Omental fat pad (tissue), 4 donors: ENCODE measurements at places on chromosomes 3 and 15. TPM values are rescaled to one million over a fixed set of nuclear protein-coding genes. Genes with fewer than 3 reads are reported as not detected.

Gene ESYT3
- total RNA-seq: 1.5 TPM

Gene ZNF717
- 5.8 TPM for total RNA-seq

Gene MEX3B
- total RNA-seq: 0.94 TPM

Gene PPP1R14D
- not detected for total RNA-seq

Gene WDR93
- not detected for total RNA-seq

Gene CCR3
- total RNA-seq: not detected

DNA sequence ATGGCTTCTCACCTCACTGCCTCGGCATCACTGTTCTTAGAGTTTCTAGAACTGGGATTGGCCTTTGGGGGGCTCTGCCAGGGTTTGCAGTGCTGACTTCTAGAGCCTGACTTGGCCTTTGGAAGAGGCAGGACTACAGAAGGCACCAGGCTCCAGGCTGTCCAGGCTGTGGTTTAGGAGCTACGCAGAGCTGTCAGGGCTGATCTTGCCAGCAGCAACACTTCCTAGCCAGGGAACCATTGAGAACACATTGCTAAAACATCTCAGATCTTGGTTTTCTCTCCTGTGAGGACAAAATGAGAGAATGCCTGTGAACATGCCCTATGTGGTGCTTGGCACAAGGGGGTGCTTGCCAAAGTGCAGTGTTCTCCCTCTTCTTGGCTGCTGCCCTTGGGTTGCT lies 34.6 kb upstream of the APEH start:
- no peak for DNase-seq

- no peak for DNase-seq
Measured at GRCh38 chr3:151289445-151289844, 11.1 kb upstream of the P2RY14 start.

DNA sequence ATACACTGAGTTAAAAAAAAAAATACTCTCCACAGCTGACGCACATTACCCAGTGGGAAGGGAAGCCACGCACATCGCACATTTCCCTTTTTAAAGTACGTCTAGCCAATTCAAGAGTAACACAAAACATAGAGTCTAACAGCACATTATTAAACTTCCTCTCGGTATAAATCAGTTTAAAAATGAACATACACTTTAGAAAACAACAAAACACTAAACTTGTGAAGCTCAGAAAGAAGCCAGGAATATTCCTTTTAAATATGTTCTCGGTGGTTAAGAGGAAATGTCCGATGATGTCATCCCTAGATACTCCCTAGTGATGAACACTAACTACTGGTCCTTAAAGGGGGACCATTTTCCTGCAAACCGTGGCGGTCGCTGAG lies 721 bp downstream of the MYEF2 start:
- DNase-seq: no peak

DNA sequence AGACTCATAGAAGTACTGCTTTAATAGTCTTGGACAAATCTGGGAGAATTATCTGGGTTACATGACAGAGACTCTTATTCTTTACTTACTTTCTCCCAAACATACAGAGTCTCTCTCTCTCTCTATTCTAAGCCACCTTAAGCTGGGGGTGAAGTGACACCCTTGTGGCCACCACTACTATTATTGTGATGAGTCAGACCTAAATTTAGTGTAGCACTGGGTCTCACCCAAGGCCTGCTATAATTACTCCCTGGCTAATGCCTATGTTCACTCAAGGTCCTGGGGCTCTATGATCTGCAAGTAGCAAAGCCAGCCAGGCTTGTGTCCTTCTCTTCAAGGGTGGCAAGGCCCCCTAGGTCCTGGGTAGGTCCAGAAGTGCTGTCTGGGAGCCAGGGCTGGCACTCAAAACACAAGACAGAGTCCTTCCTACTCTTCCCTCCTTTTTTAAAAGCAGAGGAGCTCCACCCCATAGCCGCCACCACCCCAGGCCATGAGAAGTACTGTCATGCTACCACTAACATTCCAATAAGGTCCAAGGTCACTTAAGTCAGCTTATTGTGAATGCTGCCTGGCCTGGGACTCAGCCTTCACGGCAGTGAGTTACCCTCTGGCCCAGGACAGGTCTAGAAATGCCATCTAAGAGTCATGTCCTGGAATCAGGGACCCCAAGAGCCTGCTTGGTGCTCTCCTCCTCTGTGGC lies 183.6 kb downstream of the POLQ start:
- DNase-seq: no peak

GRCh38 chr3:103494512-103494911 lies 1059.7 kb downstream of the ZPLD1 start:
- DNase-seq: no peak
